ENCODE measurements at places on chromosomes 4 and X.

- DNase-seq, result no peak
Observed at GRCh38 chr4:109729117-109729717, 653 bp downstream of the PLA2G12A start.

GRCh38 chr4:38411092-38411491 lies 252.9 kb upstream of the KLF3 start:
- no peak for DNase-seq

DNA sequence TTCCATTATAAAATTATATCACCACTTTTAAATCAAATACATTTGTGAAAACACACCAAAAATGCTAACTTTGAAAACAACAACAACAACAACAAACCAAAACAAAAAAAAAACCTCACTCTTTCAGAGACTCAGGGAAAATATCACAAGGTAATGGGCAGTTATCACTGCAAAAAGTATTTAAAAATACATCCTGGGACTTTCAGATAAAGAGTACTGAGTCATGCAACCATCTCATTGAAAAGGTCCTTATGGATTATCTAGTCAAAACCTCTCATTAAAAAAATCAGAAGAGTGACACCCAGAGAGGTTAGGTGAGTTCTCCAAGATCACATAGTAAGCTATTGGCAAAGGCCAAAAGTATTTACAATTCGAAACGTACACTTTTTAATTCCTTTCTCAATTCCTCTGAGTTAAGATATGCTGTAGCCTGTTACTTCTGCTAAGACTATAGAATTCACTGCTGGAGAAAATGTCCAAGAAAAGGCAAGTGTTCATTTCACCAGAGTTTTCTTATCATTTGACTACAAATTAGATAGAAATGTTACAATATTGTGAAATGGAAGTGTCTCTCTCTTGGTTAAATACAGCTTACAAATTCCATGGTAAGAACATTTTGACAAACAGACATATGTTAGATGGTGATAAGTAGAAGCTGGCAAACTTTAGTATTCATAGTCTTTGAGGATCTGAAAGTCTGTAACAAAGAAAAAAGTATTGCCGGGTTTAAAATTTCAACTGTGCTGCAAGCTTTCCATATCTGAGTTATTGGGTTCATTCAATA lies 9.3 kb downstream of the STX18 start:
- DNase-seq, result no peak

DNA sequence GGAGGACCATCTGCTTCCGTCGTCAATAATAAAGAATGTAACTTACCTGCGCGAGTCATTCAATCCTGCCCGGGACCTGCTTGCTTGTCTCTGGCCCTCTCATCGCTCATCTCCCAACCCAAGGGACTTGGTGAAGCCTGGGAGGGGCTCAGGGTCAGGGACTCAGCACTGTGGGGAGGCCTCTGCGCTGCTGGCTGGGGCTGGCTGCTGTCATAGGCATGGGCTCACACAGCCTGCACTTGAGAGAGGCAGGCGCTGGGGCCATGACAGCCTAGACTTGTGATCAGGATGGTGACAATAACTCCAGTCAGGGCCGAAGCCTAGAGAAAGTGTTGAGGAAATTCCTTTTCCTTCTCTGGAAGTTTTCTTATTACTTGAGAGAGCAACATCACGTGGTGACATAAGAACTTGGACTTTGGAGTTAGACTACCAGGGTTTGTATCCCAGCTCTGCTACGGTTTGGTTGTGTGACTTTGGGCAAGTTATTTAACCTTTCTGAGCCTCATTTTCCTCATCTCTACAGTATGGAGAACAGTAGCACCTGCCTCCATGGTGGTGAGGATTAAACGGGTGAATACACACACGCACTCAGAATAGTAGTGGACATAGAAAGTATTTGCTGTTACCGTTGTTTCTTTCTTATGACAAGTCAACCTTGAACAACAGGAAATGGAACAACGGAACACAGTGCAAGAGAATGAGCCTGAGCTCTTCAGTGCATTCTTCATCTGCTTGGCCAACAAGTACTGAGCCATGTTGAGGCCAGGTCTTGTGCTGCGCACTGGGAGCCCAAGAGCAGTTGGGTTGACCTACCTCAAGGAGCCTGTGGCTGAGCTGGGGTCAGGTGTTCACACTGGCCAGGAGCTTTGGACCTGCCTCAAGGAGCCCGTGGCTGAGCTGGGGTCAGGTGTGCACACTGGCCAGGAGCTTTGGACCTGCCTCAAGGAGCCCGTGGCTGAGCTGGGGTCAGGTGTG lies 60.5 kb downstream of the TBC1D14 start:
- no peak for DNase-seq

GRCh38 chr4:156547439-156547838 lies 424.2 kb downstream of the PDGFC start:
- no peak for DNase-seq

GRCh38 chr4:5399790-5400421 lies 308.5 kb downstream of the EVC2 start:
- DNase-seq, result no peak

DNA sequence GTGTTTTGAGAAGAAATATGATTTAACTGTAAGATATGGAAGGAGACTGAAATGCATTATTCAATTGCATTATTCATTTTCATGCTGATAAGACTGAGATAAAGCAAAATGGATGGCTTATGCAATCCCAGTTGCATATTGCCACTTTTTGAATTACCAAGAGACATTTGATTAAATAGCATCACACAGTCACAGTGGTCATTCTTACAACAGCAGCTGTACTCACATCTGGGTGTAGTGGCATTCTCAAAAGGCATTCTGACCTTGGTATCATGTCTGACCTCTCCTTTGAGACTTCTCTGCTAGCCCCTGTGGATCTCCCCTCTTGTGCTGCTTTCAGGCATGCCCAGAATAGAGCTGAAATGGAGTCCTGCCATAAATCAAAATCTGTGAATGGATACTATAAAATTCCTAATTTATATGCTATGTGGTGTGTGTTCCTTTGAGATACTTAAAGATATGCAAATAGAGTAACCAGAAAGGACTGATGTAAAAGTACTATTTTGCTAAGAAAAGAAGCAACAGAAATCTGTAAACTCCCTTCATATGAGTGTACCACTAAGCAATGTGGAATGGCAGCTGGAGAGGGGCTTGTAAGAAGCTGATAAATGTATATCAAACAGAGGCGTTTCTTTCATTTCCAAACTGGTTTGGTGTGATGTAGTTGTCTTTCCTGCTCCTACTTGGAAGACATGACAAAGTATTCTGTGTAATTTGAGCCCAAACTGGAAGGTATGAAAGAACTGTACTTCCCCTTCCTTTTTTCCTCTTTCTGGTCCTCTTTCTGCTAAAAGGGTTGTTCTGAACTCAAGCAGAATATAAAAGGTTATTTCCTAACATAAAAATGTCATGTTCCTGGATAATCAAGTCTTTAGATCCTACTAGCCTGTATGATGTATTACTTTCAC lies 25.4 kb upstream of the METAP1 start:
- no peak for DNase-seq

- DNase-seq, result no peak
Observed at GRCh38 chr4:1271686-1272085, 18.0 kb upstream of the MAEA start.

GRCh38 chrX:40683245-40683644 lies 35.9 kb upstream of the CXorf38 start:
- DNase-seq, result no peak

- peak; percentile 8 for DNase-seq
Observed at GRCh38 chr4:145531223-145531622, 49.6 kb downstream of the SMAD1 start.

- DNase-seq, result no peak
Observed at GRCh38 chr4:88144048-88144447, 14.4 kb downstream of the ABCG2 start.

DNA sequence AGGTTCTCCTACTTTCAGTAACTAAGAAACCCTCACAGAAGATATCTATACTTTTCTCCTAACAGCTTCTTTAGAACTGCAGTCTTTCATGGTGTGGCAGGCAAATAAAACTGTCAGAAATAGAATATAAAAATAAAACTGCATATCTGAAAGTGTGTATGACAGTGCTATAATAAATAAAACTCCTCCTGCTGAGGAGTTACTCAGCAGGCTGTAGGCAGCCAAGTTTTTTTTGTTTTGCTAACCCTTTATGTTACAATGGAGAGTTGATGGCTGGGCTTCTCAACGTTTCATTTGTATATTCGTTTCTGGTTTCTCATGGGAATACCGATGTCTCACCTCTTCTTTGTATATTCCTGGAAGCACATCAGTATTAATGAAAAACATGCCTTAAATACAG lies 18.2 kb upstream of the UGT2B10 start:
- no peak for DNase-seq

GRCh38 chr4:139655116-139655515 lies 10.5 kb upstream of the MGST2 start:
- no peak for DNase-seq

GRCh38 chrX:120305531-120306141 lies 5.6 kb downstream of the TMEM255A start:
- no peak for DNase-seq

GRCh38 chr4:39335566-39335965 lies 30.6 kb downstream of the RFC1 start:
- no peak for DNase-seq

DNA sequence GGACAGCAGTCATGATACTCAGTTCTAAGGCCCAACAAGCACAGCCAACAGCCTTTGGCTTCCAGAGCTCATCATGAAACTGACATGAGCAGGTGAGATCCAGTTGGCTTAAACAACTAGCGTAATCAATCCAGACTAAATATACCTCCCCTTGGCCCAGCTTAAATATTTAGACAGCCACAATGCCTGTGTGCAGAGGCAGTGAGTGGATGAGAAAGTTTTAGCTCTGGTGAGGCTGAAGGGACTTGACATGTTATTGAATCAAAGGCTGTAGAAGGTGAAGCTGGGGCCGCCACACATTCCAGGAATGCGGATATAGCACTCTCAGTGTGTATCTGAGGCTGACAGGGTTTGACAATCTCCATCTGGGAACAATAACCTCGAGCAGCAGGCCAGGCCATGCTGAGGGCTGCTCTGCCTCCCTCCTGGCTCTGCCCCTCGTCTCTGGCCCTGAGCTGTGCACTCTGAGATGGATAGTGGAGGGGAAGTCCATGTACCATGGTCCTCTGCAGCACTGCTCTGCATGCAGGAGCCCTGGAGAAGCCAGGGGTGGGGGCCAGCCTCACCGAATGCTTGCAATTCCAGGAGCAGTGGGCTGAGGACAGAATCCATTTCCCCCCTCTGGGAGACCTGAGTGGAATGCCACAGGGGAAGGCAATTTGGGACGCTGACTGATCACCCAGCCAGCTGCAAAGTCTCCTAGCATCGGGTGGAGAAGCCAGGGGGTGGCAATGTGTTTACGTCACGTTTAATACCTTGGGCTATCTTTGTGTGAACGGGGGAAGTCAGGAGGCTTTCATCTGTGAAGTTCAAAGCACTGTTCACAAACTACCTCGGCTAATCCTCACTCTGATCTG lies 37.3 kb upstream of the RASL11B start:
- no peak for DNase-seq

DNA sequence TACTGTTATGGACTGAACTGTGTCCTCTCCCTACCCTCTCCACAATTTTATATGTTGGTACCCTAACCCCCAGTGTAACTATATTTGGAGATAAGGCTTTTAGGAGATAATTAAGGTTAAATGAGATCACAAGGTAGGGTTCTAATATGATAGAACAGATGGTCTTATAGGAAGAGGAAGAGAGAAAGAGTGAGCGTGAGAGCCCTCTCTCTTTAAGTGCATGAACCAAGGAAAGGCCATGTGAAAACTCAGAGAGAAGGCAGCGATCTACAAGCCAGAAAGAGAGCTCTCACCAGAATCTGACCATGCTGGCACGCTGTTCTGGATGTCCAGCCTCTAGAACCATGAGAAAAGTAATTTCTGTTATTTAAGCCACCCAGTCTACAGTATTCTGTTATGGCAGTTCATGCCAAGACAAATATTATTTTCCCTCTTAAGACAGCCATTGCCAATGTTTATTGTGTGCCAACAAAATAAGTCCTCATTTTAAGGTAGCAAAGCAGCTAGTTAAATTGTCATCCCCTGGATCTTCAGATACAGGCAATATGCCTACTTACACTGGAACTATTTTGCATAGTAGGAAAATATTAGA lies 336.2 kb downstream of the MID1IP1 start:
- DNase-seq, result no peak

DNA sequence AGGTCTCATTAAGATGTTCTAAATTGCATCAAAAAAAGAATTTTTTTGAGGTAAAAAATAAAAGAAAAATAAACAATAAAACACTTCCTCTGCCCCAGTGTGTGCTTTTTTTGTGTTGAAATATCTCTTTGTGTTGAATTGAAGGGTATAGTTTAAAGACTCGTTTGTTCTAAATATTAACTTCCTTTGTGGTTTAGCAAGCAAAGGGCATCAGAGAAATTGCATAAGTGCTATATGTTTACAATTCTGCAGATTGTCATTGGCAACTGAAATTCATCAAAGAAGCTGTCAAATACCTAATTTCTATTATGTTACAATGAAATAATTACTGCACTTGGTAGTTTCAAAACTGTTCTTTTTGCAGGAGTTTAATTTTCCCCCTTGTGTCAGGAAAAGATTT lies 260.5 kb downstream of the DKK2 start:
- no peak for DNase-seq
